Hepatocyte (in vitro differentiated cells): ENCODE measurements at places on chromosomes 4 and X.

DNA sequence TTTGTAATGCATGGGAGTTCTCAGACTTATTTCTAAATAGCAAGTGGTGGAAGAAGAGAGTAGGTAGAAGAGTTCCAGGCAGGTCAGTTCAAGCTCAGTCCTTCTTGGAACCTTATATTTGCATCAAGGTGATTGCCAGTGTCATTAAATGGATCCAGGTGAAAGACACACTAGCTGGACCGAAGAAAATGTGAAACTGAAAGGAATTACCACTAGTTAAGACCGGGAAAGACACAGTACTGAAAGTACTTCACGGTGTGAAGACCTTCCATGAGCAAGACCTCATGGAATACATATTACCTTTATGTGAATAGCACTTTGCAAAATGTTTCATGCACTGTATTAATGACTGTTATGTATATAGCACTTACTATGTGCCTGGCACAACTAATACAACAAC is 19.1 kb downstream of the TMEM150C start:
- no peak for DNase-seq

GRCh38 chr4:155761916-155762315 is 3.1 kb downstream of the GUCY1B1 start:
- DNase-seq, result no peak

DNA sequence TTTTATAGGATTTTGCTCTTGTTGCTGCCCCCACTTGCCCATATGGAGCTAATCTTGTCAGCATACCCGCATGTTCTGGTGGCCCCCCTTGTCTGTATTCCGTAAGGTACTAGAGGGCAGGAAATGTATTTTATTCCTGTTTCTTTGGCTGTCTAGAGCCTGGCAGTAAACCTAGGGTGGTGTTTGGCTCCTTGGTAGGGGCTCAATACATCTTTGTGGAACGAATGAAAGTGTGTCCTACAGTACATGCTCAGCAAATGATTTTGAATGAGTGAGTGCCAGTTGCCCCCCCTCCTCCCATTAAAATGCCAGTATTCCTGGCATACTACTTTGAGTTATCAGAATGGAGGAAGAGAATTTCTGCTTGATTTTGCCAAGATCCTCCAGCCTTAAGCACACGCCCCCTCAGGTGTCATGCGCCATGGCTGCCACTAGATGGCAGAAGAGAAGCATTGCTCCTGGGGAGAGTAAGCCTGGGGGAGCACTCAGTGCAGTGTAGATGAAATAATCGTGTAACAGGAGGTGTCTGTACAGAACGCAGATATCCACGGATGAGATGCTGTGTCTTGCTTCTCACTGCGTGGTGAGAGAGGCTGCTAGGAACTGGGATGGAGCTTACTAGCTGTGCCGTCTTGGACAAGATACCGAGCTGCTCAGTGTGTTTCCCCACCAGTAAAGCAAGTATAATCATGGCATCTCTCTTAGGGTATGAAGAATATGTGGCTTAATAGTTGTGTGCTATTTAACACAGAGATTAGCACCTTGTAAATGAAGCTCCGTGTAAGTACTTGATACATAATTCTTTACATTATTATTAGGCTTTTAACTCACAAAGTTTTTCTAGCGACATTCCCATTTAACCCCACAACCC is 17.2 kb upstream of the RNF212 start:
- peak; percentile 84 for DNase-seq

GRCh38 chr4:67879486-67879885 is 4.3 kb downstream of the TMPRSS11D start:
- no peak for DNase-seq

- DNase-seq, result no peak
These were observed 121.0 kb upstream of the RASGEF1B start for GRCh38 chr4:81592701-81593100.

DNA sequence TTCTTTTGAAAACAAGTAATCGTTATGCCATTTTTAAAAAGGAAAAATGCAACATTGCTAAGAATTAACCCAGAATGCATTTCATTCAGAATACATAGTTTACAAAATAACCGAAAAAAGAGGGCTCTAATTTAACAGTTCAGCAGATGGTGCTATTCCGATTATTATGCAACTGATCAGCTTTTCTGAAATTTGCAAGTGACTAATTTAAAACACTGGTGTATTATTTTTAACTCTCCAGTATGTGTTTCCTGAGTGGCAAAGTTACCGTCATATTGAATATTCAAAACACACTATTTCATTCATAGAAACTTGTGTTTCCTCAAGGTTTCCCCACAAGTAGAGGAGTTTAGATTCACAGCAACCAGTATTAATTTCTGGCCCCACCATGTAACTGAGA is 21.1 kb downstream of the ZBTB49 start:
- DNase-seq, result no peak

DNA sequence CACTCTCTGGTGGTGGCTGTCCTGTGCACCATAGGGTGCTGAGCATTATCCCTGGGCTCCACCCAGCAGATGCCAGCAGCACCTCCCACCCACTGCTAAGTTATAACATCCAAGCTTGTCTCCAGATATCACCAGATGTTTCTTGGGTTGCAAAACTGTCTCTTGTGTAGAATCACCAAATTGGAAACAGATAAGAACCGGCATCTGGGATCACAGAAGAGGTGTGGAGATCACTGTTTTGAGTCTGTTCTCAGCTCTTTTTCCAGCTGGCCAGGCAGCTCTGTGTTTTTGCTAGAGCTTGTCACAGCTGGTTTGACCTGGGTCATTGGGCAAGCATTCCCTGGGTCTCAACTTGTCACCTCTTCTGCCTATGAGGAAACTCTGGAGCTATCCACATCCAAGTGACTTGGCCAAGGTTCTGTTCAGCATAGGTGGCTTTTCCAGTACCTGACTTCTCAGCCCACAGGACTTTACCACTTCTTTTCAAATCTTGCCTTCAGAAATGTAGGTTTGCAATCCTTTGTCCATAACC is 15.3 kb upstream of the PUDP start:
- DNase-seq, result no peak

- no peak for DNase-seq
These were observed 632.3 kb downstream of the BCOR start for GRCh38 chrX:39465467-39465866.

DNA sequence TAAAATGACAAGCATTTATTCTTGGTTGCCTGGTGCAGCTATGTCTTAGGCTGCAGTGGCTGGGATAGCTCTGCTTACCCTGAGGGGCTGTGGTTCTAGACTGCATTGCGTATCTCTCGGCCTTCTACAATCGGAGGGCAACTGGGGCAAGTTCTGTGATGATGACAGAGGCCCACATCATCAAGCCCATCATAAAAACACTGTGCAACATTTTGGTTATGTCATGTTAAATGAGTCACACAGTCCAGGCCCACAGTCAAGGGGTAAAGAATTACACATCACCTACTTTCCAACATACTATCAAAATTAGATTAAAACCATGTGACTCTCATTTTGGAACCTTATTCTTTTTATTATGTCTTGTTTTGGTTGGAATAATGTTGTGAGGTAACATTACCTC is 120.2 kb upstream of the GUCY1A1 start:
- DNase-seq, result no peak

DNA sequence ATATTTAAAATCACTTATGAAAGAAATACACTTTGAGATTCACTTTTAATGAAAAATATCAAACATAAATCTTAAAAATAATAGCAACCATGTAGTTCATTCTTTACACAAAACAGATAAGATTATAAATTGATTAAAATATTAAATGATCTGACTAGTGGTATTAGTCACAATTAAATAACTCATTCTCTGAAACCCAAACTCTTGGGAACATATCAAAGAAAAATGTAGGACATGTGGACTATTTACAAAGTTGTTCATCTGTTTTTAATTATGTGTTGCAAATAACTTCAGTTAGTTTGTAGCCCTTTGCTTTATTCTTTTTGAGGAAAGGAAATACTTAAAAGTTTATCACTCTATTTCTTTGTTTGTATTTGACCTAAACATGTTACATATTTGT is 9.5 kb upstream of the GUCY1A1 start:
- no peak for DNase-seq

DNA sequence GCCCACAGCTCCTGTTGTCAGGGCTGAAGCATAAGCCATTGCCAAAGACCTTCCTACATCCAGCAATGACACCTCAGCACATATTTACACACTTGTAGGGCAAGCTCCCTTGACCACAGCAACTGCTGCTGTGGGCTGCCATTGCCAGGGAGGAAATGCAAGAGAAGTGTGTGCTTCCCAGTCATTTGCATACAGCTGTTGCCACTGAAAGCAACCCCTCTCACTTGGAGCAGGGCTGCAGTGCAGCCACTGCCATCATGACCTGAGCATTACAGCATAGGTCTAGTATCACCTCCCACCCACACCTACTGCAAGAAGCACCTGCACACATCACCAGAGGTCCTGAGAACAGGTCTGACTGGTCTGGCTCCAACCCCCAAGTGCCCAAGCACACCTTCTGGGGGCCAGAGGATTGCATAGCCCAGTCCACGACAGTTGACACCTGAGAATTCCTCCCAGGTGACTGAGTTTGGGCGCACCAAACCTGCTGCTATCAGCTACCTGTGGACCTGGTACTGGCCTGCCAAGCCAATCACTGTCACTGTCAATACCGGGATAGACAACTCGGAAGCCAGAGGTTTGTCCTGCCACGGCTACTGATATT is 636.5 kb upstream of the SLIT2 start:
- no peak for DNase-seq

GRCh38 chr4:142959173-142959572 is 113.1 kb upstream of the INPP4B start:
- no peak for DNase-seq

DNA sequence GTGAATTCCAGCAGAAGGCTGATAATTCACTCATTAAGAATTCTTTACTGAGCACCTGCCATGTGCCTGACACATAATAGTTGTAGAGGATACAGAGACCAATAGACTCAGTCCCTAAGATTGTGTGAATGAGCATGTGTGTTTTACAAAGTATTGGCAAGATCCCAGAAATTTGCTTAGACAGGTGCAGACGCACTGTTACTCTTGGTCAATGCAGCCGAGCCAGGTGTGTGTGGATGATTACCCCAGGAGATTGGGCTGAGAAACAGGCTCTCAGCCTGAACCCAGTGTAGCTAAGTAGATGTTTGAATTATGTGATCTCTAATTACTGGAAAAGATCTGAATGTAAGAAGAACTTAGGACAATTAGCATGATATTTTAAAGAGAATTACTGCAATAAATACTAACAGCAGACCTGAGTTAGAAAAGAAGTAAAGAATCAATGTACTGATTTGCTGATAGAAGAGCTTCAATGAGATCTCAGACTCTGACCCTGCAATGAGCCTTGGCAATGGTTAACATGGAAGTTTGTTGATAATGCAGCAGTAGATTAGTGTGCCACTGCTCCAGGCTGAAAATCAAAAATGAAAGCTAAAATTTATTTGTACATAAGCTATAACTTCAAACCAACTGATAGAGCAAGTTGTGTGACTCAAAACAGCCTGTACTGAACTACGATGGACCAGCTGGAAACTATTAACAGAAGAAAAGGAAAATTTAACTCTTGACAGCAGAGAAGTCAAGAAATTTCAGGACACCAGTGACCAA is 32.2 kb upstream of the NDST4 start:
- peak; percentile 47 for DNase-seq

GRCh38 chr4:110624398-110624780 is 1.5 kb upstream of the PITX2 start:
- no peak for DNase-seq

DNA sequence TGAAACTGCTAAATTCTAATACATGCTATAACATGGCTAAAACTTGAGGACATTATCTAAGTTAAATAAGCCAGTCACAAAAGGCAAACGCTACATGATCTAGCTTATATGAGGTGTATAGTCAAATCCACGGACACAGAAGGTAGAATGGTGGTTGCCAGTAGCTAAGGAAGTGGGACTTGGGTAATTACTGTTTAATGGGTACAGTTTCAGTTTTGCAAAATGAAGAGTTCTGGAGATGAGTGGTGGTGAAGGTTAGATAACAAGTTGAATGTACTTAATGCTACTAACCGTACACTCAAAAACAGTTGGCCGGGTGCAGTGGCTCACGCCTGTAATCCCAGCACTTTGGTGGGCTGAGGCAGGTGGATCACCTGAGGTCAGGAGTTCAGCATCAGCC is 644.5 kb upstream of the DIPK2B start:
- DNase-seq, result no peak

GRCh38 chr4:6440506-6441201 is 31.8 kb downstream of the PPP2R2C start:
- no peak for DNase-seq

- no peak for DNase-seq
These were observed 423.4 kb downstream of the PDHA2 start for GRCh38 chr4:96263291-96263690.

DNA sequence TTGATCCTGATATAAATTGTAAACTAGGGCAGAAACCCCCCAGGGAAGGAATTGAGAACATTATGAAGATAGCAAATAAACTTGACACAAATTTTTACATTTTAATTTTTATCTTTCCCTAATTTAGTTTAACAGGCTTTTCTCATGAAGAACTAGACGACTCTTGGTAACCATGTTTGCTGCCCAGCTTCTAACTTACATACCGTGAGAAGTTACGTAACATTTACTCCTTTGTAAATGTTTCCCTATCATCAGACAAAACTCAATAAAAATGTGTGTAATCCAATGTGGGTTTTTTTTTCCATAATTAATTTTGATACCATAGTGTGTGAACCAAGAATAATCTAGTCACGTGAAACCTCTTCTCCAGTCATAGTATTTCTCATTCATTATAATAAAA is 34.4 kb downstream of the OFD1 start:
- no peak for DNase-seq
